ENCODE measurements at places on chromosomes 3 and 15.

DNA sequence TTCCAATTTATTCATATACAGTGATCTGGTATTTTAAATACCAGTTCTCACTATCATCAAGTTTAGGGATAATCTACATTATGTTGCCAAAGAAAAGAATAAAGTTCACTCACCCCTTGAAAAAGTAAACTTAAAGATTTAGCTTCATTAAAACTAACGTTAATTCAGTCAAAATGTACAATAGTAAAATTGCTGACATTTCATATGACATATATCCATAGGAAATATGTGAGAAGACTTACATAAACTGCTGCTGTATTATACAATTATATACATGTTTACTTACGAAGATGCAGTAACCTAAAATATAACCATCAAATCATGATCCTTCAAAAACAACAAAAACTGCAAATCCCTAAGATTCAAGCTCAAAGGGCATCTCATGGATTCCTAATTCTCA is 44.0 kb downstream of the ATR start:
- H3K27ac ChIP-seq = no peak overlapping the region
- no peaks in the 10 kb centered on the region for H3K27me3 ChIP-seq
- no peak overlapping the region for H3K4me3 ChIP-seq
- no peak for DNase-seq

DNA sequence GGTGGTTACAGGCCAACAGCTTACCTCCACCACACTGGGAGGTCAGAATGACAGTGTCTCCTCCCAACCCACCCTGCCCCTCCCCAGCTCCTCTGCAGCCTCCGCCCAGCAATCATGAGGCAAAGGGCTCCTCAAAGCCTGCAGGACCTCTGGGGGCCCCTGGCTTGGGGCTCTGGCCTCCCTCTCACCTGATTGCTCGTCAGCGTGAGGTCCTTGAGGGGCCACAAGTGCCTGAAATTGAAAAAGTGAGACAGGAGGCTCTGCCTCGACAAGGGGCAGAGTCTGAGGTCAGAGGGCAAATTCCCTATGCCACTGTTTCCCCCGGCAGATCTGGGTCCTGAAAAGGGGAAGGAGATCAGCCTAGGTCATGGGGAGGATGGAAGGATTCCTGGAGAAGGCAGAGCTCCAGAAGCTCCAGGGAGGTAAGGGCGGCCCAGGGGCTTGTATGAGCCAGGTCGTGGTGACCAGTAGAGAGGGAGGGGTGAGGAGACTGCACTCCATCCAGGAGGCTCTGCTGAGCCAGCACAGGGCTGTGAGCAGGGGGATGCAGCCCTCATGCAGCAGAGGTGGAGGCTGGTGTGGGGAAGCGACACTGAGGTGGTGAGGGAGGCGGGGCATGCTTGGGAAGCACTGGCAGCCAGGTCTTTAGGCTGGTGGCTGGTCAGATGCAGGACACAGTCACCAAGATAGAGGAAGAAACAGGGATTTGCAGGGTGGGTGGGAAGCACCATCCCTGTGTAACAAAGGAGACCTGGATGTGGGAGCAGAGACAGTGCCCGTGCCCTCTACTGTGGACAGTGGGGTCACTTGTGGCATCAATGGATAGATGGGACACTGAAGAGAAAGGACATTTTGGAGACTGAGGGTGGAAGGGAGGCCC is 20.1 kb downstream of the ALS2CL start:
- no peaks in the 10 kb centered on the region for H3K36me3 ChIP-seq
- H3K4me3 ChIP-seq = no peak overlapping the region
- H3K4me1 ChIP-seq = no peaks in the 10 kb centered on the region
- no peak for DNase-seq
- no peak overlapping the region for H3K27ac ChIP-seq

GRCh38 chr3:11919390-11919789 is 72.7 kb upstream of the TAMM41 start:
- no peaks in the 10 kb centered on the region for H3K36me3 ChIP-seq
- no peak overlapping the region for H3K27ac ChIP-seq
- H3K4me3 ChIP-seq = no peak overlapping the region
- DNase-seq = no peak
- H3K27me3 ChIP-seq = peaks cover 14% of the 10 kb centered on the region

- no peaks in the 10 kb centered on the region for H3K4me1 ChIP-seq
- no peaks in the 10 kb centered on the region for H3K36me3 ChIP-seq
- peaks cover 2% of the 10 kb centered on the region for H3K27me3 ChIP-seq
Measured at GRCh38 chr3:54844211-54844610, 83.6 kb downstream of the LRTM1 start.

GRCh38 chr15:69337138-69337537 is 38.4 kb downstream of the PAQR5 start:
- no peak overlapping the region for H3K27ac ChIP-seq
- H3K27me3 ChIP-seq = no peaks in the 10 kb centered on the region
- no peak overlapping the region for H3K4me3 ChIP-seq
- no peaks in the 10 kb centered on the region for H3K4me1 ChIP-seq
- no peaks in the 10 kb centered on the region for H3K36me3 ChIP-seq
- DNase-seq = no peak

GRCh38 chr3:106338582-106339214 is 469.9 kb upstream of the CBLB start:
- no peak overlapping the region for H3K27ac ChIP-seq
- H3K27me3 ChIP-seq = no peaks in the 10 kb centered on the region
- no peak for DNase-seq
- H3K36me3 ChIP-seq = no peaks in the 10 kb centered on the region
- no peaks in the 10 kb centered on the region for H3K4me1 ChIP-seq
- H3K4me3 ChIP-seq = no peak overlapping the region

DNA sequence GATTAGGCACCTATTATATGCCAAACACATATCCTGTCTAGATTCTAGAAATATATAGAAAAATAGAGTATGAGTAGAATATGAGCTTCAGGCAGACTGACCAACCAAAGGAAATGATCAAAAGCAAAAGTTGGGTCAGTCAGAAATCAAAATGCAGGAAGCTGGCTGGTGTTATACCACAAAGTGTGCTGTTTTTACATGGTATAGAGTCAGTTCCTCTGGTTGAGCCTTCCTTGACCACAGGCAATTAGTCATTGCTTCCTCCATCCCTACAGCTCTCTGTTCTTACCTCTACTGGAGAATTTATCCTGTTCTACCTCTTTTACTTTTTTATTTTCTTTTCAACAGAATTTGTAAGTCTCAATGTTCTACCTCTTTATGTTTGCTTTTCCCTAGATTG is 149.8 kb downstream of the TMCO5A start:
- no peak overlapping the region for H3K4me3 ChIP-seq
- H3K27ac ChIP-seq = no peak overlapping the region
- H3K36me3 ChIP-seq = no peaks in the 10 kb centered on the region

GRCh38 chr15:36183201-36183600 is 396.2 kb upstream of the CDIN1 start:
- no peak for DNase-seq
- no peaks in the 10 kb centered on the region for H3K27me3 ChIP-seq
- H3K36me3 ChIP-seq = no peaks in the 10 kb centered on the region
- H3K27ac ChIP-seq = no peak overlapping the region

GRCh38 chr3:47377186-47377585 is 3.6 kb upstream of the PTPN23 start:
- no peak overlapping the region for H3K4me3 ChIP-seq
- no peak overlapping the region for H3K27ac ChIP-seq
- peaks cover 17% of the 10 kb centered on the region for H3K4me1 ChIP-seq
- no peaks in the 10 kb centered on the region for H3K36me3 ChIP-seq
- no peaks in the 10 kb centered on the region for H3K27me3 ChIP-seq
